Thyroid gland (tissue), 4 donors: ENCODE measurements at places on chromosomes 12 and 14. TPM values are rescaled to one million over a fixed set of nuclear protein-coding genes. Genes with fewer than 3 reads are reported as not detected.
A peak's percentile ranks its signal among the peaks of the same experiment; 100 is the strongest.

IL31 gene
- not detected for total RNA-seq

DNA sequence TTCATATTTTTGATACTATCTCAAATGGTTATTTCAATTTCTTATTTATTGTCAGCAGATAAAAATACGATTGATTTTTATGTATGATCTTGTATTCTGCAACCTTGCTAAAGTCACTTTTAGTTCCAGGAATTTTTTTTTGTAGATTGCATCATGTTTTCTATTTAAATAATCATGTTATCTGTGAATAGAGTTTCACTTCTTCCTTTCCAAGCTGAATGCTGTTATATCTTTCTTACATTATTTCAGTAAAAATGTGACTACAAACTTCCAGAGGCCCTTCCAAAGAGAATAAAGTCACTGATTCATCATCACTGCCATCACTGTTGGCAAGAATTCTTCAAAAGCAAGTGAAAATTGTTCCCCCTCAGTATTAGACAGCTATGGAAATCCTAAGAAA, 104.7 kb upstream of the RAP1B start:
- DNase-seq = no peak

GRCh38 chr12:52896190-52897100, 8.4 kb downstream of the KRT8 start:
- DNase-seq = no peak

- DNase-seq = no peak
These were observed 15.6 kb downstream of the SETD1B start for GRCh38 chr12:121819212-121819949.

GRCh38 chr12:7127916-7128626, 618 bp downstream of the RBP5 start:
- no peak for DNase-seq

DNA sequence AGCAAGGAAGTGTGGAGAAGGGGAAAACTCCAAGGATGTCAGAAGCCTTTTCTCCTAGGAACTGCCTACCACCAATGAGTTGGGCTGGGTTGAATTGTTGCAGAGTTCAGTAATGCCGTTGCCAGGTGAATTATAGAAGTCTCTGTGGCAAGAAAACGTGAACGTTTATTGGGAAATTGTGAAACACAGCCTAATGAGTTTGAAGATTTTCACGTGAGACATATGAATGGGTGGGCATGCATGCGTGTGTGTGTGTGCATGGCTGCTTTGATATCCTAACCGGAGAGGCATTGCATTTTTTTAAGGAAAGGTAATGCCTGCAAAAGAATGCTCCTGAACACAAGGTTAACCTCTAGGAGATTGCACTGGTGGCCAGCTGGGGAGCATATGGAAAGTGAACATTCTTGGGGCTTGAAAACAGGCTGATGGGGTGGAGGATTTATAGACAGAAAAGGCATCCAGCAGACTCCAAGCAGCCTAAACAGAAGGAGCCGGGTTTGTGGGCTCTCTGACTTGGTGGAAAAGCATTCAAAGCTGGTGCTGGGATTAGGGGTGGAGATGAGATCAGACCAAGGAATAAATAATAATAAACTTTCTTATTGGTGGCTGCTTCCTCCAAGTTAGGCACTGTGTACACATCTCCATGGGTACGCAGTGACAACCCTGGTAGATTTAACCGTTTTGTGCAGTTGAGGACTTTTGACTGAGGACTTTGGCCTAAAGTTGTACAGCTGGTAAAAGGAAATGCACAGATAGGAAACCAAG, 67.8 kb downstream of the NTF3 start:
- no peak for DNase-seq

- no peak for DNase-seq
These were observed 314.9 kb downstream of the TMEM121 start for GRCh38 chr14:105841022-105842009.

GRCh38 chr14:71741241-71741640, 191.0 kb upstream of the RGS6 start:
- DNase-seq = no peak

GRCh38 chr12:120495186-120495730, 655 bp upstream of the DYNLL1 start:
- DNase-seq = no peak

GRCh38 chr12:5718680-5719079, 226.4 kb downstream of the ANO2 start:
- no peak for DNase-seq

PTHLH gene
- 1.6 TPM for total RNA-seq

DNA sequence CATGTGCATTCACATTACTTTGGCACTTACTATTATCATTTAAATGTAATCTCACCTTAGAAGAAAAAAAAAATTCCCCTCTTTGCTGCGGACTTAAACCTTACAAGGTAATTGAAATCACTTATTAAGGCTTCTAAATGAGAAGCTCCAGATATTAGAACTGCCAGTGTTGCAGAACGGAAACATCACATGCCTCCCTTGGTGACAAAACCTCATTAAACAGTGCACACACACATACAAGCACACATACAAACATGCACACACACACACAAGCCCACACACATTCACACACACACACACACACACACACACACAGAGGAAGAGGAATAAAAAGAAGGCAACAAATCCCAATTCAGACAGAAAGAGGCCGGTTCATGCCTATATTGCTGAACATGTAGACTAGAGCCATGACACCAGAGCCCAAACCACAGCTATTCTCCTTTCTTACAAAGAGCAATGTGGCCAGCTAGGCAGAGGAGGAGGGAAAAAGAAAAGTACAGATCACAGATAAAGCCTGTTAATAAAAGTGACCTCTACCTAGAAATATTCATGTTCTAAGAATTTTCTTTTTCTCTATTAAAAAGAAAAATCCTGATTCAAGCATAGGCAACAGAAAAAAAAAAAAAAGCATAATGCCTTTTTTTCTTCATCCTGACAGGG, 405.2 kb upstream of the FLRT2 start:
- no peak for DNase-seq

GRCh38 chr14:102315121-102315520, 4.4 kb upstream of the ZNF839 start:
- DNase-seq = no peak

- no peak for DNase-seq
These were observed 268.5 kb upstream of the PPFIA2 start for GRCh38 chr12:82027612-82028011.

DNA sequence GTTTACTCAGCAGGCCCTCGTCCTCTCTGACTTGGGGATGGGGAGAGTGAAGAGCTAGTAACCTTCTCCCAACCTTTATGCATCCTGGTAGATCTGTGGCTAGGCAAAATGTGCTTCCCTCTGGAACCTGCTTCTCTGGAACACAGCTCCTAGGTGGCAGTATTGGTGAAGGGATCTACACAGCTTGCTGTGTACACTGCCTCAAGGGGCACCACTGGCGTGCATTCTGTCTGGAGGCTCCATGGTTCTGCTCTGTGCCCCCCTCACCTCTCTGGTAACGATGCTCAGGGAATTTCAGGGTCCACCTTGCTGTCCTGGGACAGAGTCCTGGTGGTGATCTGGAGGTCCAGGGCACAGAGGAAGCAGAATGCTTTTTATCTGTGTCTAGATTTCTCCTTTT, 43.5 kb upstream of the KCNA5 start:
- no peak for DNase-seq

RERG gene
- 6.6 TPM for total RNA-seq

- DNase-seq = peak; percentile 30
These were observed 2.8 kb downstream of the PTPN21 start for GRCh38 chr14:88551980-88552431.

DNA sequence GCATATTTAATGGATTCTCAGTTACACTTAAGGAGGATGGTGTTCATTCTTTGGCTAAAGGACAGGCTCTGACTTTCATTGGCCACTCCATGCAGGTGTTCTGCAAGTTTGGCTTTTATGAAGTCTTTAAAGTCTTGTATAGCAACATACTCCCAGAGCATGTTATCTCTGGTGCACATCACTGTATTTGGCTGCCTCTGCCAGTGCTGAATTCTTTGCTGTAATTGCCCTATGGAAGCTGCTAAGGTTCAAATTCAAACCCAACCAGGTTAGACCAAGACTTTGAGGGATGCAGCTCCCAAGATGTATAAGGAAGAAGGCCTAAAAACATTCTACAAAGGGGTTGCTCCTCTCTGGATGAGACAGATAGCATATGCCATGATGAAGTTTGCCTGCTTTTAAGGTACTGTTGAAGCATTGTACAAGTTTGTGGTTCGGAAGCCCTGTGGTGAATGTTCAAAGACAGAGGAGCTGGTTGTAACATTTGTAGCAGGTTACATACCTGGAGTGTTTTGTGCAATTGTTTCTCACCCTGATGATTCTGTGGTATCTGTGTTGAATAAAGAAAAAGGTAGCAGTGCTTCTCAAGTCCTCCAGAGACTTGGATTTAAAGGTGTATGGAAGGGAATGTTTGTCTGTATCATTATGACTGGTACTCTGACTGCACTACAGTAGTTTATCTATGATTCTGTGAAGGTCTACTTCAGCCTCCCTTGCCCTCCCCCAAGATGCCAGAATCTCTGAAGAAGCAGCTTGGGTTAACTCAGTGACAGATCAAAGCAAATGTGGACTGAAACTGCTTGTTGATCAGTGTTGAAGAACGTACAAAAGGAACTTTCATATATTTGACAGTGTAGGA, 19.4 kb downstream of the TMEM116 start:
- DNase-seq = no peak

GRCh38 chr12:5230156-5230555, 186.5 kb downstream of the KCNA5 start:
- no peak for DNase-seq

SLC6A13 gene
- total RNA-seq = 5.0 TPM

INHBE gene
- not detected for total RNA-seq

- DNase-seq = peak; percentile 35
These were observed 33.4 kb upstream of the SYNDIG1L start for GRCh38 chr14:74459289-74459946.

IKZF4 gene
- total RNA-seq = 4.2 TPM

GRCh38 chr12:58915634-58916033, 4.7 kb downstream of the LRIG3 start:
- peak; percentile 81 for DNase-seq

DNA sequence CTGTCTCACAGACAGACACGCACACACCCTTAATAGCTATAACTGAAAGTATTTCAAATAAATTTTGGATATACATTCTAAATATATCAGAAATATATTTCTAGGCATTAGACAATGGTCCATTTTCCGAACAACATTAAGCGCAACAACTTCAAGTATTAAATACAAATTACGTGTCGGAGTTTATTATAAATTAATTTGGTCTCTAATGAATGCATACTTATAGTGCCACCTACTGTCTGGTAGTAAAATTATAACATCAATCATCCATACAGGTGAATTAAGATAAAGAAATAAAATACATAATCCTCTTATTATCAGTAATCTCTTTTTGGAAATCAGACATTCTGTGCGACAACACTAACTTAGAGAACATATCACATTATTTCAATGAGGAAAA, 27.2 kb upstream of the CMAS start:
- no peak for DNase-seq

DNA sequence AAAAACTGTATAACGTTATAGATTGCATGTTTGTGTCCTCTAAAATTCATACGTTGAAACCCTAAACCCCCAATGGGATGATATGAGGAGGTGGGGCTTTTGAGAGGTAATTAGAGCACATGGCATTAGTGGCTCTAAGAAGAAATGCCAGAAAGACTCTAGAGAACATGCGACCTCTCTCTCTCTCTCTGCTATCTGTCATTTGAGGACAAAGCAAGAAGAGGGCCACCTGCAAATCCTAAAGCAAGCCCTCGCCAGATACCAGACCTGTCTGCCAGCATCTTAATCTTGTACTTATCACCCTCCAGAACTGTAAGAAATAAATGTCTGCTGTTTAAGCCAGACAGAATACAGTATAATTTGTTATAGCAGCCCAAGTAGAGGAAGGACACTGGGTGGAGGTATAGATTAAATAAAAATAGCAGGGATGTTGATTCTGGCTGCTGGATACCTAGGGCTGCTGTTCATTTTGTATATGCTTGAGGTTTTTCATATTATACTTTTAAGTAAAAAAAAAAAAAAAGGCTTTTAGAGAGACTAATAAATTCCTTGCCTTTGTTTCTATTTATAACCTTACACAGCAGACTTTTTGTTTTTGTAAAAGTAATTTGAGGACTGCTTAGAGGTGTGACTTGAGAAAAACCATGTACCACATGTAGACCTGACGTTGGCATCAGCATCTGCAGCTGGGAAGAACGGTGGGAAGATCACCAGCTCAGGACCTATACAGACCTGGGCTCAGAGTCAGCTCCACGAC, 26.9 kb downstream of the MOK start:
- no peak for DNase-seq

GRCh38 chr12:5656836-5657235, 224.9 kb downstream of the NTF3 start:
- no peak for DNase-seq

DNA sequence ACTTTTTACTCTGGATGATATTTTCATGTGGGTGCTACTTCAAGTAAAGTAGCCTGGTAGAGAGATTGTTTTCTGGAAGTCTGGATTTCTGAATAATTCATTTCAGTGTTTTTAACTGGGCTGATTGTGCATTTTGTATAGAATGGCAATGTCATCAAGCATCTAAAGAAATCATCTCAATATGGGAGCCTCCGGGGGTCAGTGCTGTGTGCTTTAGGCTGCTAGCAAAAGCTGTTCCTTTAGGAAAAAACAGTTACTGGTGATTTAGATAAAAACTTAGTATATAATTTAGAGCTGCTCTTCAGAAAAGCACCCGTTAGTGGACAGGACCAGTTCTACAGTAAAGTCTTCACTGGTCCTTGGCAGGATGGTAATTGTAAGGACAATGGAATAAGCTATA, 5.1 kb downstream of the UBE3B start:
- DNase-seq = no peak

DNA sequence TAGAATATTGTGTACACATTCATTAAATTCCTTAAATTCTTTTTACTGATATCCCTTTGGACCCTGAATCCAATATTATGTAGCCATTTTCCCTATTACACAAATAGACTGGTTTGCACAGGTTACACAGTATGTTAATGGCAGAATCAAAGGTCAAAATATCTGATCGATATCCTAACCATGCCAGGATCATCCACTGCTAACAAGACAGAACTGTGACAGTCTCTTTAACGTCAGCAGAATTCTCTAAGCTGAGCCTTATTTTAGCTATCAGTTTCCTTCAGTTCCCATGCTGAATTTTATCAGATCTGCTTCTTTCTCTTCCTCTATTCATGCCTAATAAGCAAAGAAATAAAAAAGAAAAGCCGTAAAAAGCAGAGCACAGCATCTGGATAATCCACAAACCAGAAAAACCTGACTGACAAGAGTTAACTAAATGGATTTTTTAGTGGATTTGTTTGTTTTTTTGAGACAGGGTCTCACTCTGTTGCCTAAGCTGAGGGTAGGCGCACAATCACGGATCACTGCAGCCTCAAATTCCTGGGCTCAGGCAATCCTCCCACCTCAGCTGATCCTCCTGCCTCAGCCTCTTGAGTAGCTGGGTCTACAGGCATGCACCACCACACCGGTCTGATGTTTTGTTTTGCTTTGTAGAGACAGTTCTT, 130.4 kb downstream of the PAWR start:
- no peak for DNase-seq
